ENCODE measurements at places on chromosomes 13 and 19.

- DNase-seq, result no peak
These were observed 68.4 kb downstream of the HSPH1 start for GRCh38 chr13:31093145-31093885.

- DNase-seq, result no peak
These were observed 27.2 kb upstream of the CALM3 start for GRCh38 chr19:46573679-46574498.

- no peak for DNase-seq
These were observed 52.0 kb downstream of the DPF1 start for GRCh38 chr19:38172001-38172400.

DNA sequence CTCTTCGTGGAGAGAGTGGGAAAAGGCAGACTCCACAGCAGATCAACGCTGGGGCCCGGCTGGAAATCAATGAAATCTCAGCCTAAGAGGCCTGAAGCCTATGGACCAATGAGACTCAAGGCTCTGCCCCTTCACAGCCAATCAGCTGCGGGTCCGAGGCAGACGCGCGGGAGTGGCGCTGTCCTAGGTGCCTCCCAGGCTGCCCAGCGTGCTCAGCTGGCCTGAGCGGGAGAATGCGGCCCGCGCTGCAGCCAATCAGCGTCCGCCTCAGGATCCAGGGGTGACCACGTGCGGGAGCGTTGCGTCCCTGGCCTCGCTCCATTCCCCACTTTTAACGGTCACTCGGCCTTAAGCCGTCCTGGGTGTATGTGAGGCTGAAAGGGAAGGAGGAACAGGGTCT lies at the start of gene ZBTB32:
TSS of gene ZBTB32 (plus strand) at position 341 of the 400 bp plus-strand sequence. CDS start 10,069 bp downstream, outside the sequence.
- DNase-seq, result no peak

DNA sequence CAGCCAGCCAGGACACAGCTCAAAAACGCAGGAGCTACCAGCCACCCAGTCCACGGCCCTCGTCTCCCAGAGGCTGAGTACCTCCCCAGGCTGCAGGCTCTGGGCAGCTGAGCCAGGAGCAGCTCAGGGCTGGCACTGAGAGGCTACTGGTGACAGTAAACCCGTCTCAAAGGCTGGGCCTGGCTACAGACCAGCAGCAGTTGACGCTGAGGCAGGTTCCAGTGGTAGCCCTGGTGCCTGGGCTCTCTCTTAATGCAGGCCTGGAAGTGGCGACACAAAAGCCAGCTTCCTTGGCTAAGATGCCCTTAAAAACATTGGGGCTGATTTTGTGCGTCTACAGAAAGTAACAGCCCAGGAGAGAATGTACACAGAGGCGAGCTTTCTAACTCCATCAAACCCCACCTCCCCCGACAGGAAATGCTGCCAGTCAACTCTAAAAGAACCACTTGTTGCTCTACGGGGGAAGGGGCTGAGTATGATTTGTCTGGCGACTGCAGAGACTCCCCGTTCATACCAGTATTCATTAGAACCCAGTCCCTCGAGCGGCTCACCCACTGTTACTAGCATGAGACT lies 126.3 kb downstream of the STK24 start:
- no peak for DNase-seq

- no peak for DNase-seq
These were observed 6.1 kb upstream of the IFNL4 start for GRCh38 chr19:39254531-39255345.

- DNase-seq, result no peak
These were observed 30.2 kb downstream of the COG6 start for GRCh38 chr13:39685652-39686051.

- DNase-seq, result no peak
These were observed 280.2 kb upstream of the EDNRB start for GRCh38 chr13:78198821-78199220.

GRCh38 chr13:112759827-112760226 lies 70.0 kb downstream of the ATP11A start:
- DNase-seq, result no peak

- DNase-seq, result no peak
These were observed 43.3 kb downstream of the ATP11A start for GRCh38 chr13:112733112-112733511.

GRCh38 chr13:21759463-21759862 lies 88.6 kb downstream of the FGF9 start:
- DNase-seq, result no peak

GRCh38 chr19:54307389-54308020 lies 5.5 kb downstream of the LILRA5 start:
- no peak for DNase-seq

- no peak for DNase-seq
These were observed 10.0 kb upstream of the VWA8 start for GRCh38 chr13:41970918-41971317.

- no peak for DNase-seq
These were observed 7.5 kb downstream of the MCF2L start for GRCh38 chr13:112976526-112976925.

DNA sequence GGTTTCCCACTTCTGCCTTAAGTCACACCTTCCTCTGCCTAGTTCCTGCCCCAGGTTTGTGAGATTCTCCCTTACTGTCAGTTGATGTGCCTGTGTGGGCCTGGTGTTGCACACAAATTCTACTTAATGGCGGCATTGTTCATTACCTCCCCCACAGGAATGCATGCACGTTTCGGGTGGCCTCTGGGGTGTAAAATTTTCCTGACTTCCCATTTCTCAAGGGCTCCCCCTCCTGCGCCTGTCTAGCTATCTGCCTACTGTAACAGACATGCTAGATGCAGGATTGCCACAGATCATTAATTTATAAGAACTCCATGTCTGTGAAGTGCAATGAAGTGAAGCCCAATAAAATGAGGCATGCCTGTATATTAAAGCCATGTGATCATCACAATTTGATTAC lies 1466.3 kb downstream of the PCDH9 start:
- DNase-seq, result no peak

DNA sequence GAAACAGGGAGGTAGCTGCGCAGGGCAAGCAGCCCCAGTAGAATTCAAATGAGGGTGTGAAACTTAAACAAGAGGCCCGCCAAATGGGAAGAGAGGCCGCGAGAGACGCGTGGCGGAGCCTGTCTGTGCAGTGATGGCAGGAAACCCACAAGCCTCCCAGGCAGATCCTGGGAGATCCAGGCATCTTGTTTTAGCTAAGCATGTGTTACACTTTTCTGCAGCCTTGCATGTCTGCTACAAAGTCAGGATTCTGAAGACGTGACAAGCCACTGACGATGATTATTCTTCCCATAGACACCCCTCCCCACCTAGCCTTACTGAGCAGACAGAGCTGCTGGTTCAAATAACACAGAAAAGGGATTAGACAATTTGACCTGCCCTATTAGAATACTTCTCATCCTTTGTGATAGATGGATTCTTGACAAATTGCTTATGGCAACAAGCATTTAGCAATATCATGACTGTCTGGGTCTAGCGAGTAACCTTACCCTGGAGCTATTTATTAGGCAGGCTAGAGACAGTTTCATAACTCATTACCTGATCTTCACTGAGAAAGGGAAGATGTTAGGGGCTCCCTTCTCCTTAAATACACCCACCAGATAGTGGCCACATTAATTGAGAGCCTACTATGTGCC lies 185.2 kb upstream of the IRS2 start:
- DNase-seq, result no peak

DNA sequence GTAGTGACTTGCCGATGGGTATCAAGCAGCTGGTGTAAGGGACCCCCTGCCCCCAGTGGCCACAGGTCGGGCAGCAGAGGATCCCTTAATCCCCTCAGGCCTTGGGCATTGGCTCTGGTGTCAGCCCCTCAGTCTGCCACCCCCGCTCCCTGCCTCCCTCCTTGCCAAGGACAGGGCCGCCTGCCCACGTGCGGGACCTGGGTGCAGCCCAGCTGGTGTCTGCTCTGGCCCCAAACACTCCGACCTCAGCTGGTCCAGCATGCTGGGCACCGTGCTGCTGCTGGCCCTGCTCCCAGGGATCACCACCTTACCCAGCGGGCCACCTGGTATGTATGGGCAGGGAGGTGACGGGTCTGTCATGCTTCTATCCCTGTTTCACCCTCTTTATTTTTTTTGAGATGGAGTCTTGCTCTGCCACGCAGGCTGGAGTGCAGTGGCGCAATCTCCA lies at the start of gene TGFBR3L:
TSS of gene TGFBR3L (plus strand) at position 233 of the 448 bp plus-strand sequence.
- no peak for DNase-seq

DNA sequence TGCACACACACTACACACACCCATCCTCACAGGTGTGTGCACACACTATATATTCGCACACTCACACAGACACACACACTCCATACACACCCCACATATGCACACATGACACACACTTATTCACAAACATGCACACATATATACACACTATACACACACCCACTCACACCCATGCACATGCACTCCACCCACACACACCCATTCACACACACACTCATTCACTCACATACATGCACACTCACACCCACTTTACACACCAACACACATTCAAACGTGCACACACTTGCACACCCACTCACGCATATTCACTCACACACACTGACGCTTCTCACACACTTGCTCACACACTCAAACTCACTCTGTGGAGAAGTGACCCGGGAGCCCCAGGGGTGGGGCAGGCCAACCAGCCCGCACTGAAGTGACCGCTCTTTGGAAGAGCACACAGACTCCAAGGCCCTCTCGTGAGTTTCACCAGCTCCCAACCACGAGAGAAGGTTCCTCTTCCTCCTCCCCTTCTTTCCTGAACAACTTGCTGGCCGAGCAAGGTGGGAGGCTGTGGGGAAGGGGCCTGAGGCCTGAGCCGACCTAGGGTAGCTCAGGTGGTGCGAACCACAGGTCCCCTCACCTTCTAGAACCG lies 86.1 kb upstream of the TM9SF2 start:
- no peak for DNase-seq

- DNase-seq, result no peak
These were observed 418 bp upstream of the ZNF709 start for GRCh38 chr19:12485052-12485416.

GRCh38 chr13:52644108-52644507 lies 1.9 kb downstream of the HNRNPA1L2 start:
- peak; percentile 2 for DNase-seq

GRCh38 chr19:36489920-36490415 lies 607 bp upstream of the ZNF566 start:
- peak; percentile 51 for DNase-seq

GRCh38 chr13:28117689-28118377 lies 17.5 kb upstream of the FLT3 start:
- DNase-seq, result peak; percentile 22

GRCh38 chr13:62839338-62839737 lies 1423.7 kb upstream of the PCDH20 start:
- DNase-seq, result no peak

GRCh38 chr19:42075616-42076379 lies at the start of gene ZNF574:
Gene ZNF574 (plus strand): TSS chr19:42076166. CDS start chr19:42078607, 2,441 bp downstream.
- DNase-seq, result peak; percentile 94

DNA sequence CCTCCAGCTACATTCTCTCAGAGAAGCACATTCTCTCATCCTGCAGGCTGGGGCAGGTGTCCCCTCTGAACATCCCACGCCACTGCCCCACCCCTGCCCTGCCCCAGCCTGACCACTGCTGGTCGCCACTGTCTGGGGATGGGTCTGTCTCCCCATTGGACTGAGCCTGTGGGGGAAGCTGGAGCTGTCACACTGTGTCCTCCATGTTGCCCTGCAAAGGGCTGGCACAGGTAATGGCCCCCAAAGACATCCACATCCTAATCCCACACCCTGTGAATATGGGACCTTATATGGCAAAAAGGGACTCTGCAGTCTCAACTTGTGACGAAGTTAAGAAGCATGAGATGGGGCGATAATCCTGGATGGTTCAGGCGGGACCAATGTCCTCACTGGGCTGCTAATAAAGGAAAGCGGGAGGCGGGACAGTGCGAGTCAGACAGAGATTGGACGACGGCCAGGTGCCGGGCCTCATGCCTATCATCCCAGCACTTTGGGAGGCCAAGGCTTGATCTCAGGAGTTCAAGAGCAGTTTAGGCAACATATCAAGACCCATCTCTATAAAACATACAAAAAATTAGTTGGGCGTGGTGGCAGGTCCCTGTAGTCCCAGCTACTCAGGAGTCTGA lies 9.1 kb downstream of the AP2S1 start:
- no peak for DNase-seq

GRCh38 chr13:52003541-52003940 lies 7.7 kb downstream of the ATP7B start:
- DNase-seq, result no peak

DNA sequence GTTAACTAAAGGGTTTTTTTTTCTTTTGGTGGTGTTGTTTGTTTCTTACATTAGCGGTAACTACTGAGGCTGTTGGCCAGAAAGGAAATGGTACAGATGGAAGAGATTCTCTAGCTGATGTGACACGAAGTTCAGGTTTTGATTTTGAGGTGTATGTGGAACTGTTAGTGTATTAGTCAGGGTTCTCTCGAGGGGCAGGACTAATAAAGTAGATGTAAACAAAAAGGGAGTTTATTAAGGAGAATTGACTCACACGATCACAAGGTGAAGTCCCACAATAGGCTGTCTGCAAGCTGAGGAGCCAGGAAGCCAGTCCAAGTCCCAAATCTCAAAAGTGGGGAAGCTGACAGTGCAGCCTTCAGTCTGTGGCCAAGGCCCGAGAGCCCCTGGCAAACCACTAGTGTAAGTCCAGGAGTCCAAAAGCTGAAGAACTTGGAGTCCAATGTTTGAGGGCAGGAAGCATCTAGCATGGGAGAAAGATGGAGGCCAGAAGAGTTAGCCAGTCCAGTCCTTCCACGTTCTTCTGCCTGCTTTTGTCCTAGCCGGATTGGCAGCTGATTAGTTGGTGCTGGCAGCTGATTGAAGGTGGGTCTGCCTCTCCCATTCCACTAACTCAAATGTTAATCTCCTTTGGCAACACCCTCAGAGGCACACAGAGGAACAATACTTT lies 577.6 kb downstream of the EFNB2 start:
- DNase-seq, result no peak

DNA sequence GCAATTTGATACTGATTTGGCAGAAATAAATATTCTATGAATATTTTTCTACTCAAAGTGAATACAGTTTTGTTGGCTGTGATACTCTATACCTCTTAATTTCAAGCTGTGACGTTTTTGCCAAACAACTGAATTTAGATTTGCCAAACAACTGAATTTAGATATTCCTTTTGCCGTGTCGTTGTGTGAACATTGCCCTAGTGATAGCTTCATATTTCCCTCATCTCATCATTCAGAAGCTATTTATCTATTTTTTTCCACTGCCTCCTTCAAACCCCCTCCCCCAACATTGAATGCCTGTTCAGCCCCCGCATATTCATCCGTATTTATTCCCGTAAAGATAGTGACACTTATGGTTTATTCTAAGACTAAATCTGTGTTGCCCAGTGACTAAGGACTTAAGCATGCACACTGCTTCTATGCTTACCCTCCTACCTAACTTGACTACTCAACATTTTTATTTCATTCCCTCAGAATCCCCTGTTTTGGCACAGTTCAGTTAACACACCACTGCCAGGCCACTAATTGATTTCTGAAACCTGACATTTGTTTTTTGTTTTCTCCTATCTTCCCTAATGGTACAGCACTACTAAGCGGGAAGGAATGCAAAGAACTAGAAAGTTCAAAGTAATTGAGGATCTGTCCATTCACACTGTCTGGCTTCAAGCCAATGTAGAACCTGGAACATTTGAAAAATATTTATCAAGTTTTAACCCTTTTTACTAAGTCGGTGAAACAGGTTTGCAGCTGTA lies 2.8 kb upstream of the KLF5 start:
- DNase-seq, result no peak

- no peak for DNase-seq
These were observed 287.4 kb downstream of the PCDH17 start for GRCh38 chr13:57918913-57919312.

Data from T47D (cell line).